ENCODE measurements at places on chromosomes 16 and 17. TPM values are rescaled to one million over a fixed set of nuclear protein-coding genes. Genes with fewer than 3 reads are reported as not detected.

Gene IL34
- 2.0 TPM for total RNA-seq

Gene GDE1
- 80.3 TPM for total RNA-seq

Gene OGFOD1
- 109 TPM for total RNA-seq

Gene CCL4
- total RNA-seq = not detected

Gene RNU2-1
- not detected for total RNA-seq

Gene MT1A
- not detected for total RNA-seq

Gene SEC14L1
- total RNA-seq = 31.0 TPM

Gene MFAP4
- 2.1 TPM for total RNA-seq

All from placental epithelial cell (primary cell).